NK-92 treated with Interleukin-12 subunit alpha and Interleukin-12 subunit beta, amount 100 ng/mL, for 24 hours (cell line): ENCODE measurements at places on chromosomes 2 and 18.

- DNase-seq: no peak
These were observed 18.2 kb downstream of the FHOD3 start for GRCh38 chr18:36315736-36316135.

- DNase-seq: no peak
These were observed 48.3 kb downstream of the RFTN2 start for GRCh38 chr2:197626965-197627625.

GRCh38 chr18:24491927-24492834 lies 31.7 kb downstream of the HRH4 start:
- no peak for DNase-seq

DNA sequence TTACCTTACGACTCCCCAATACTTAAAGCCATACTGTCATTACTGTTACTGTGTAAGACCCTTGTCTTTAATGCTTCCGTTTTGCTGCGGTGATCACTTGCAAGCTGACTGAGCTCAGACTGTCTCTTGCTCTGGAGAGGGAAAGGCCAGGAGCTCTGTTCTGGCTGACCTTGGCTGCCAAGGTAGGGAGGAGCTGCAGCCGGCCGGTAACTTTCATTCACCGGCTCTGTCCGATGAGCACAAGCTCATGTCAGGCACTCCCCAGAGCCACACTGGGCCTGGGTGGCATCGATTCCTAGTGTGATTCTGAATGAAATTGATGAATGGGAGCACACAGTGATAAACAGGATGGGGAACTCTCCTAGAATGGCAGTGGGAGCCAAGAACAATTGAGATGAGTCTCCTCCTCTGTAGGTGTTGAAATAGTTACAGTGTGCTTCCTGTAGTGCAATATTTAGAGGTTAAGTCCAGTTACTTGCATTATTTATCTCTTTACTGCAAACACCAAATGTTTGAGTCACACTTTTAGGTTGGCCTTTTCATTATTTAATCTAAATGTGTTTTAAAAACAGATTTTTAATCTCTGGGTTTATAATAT lies 100.9 kb downstream of the ATP9B start:
- DNase-seq: no peak

GRCh38 chr2:193024791-193025190 lies 830.1 kb upstream of the TMEFF2 start:
- DNase-seq: no peak

- no peak for DNase-seq
These were observed 41.1 kb downstream of the MBD2 start for GRCh38 chr18:54183390-54183789.

DNA sequence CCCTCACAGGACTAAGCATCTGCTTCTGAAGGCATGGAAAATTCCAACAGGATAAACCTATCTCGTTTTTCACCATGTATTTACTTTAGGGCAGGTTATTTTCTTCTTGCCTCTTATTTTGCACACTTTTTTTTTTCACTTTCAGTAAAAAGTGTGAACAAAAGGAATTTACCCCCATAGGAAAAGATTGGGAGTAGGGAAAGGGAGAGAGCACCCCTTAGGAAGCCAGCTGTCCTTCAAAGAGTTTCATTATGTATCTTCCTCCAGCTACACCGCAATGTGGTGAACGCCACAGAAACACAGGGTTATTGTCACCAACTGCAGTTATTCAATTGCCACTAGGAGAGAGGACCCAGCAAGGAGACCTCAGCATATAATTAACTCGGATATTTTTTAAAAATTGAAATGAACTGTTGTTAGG lies 286.2 kb upstream of the VRK2 start:
- DNase-seq: no peak
